ENCODE measurements at places on chromosomes 1 and 21.

- no peak for DNase-seq
These were observed 75.0 kb upstream of the BCAR3 start for GRCh38 chr1:93756657-93757056.

DNA sequence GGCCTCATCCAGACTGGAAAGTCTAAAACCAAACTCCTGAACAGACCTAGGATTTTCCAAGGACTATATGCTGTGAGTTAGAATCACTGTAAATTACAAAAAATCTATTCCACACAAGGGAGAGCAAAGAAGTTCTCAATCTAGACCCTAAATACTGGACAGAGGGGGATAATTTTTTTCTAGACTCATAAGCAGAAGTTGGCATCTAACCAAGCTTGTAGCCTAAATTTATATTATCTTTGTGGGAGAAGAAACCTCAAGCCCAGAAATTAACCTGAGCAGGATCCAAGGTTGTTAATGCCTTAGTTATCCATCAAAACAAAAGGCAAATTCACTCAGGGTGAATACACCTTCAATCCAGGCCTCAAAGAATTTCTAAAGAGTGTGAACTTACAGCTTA, 290.2 kb downstream of the SMYD3 start:
- DNase-seq, result no peak

GRCh38 chr1:229759037-229759435, 133.0 kb downstream of the URB2 start:
- DNase-seq, result no peak

DNA sequence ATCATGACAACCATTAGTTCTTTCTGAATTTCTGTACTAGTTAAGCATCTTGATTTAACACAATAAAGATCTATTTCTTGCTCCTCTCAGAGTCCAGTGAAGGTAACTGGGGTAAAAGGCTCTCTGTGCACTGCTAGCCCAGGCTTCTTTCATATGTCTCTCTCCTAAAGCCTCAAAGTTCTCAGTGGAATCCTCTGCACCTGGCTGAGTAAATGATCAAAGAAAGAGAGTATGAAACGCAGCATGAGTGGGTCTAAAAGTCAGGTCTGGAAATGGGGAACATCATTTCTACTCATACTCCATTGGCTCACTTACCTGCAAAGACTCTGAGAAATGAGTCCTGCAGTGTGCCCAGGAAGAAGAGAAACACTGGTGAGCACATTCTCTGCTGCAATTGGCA, 418.5 kb downstream of the PTPRC start:
- no peak for DNase-seq

- DNase-seq, result no peak
These were observed 411.0 kb downstream of the LMO4 start for GRCh38 chr1:87739704-87740103.

- DNase-seq, result no peak
These were observed 13.5 kb downstream of the SUSD4 start for GRCh38 chr1:223350361-223350908.

- DNase-seq, result peak; percentile 64
These were observed 125.4 kb downstream of the FOXD2 start for GRCh38 chr1:47563201-47563600.

DNA sequence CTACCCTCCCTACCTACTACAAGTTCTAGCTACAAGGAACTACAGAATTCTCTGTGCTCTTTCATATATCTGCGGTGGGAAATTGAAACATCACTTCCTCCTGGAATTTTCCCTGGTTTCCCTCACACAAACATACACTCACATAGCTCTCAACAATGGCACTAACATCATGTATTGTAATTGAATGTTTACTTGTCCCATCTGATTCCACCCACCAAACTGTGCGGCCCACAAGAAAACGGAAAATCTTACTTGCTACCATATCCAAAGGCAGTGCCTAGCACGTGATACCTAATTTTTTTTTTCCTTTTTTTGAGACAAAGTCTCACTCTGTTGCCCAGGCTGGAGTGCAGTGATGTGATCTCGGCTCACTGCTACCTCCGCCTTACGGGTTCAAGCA, 33.9 kb downstream of the NDC1 start:
- no peak for DNase-seq

- DNase-seq, result no peak
These were observed 2.0 kb upstream of the NCMAP start for GRCh38 chr1:24553931-24554330.

GRCh38 chr1:205791568-205792180, 16.4 kb upstream of the RAB29 start:
- peak; percentile 73 for DNase-seq

- no peak for DNase-seq
These were observed 20.9 kb upstream of the RNF223 start for GRCh38 chr1:1094981-1095380.

GRCh38 chr1:150780510-150780909, 14.9 kb upstream of the CTSS start:
- peak; percentile 68 for DNase-seq

GRCh38 chr1:46812996-46813857, 14.4 kb downstream of the CYP4B1 start:
- no peak for DNase-seq

DNA sequence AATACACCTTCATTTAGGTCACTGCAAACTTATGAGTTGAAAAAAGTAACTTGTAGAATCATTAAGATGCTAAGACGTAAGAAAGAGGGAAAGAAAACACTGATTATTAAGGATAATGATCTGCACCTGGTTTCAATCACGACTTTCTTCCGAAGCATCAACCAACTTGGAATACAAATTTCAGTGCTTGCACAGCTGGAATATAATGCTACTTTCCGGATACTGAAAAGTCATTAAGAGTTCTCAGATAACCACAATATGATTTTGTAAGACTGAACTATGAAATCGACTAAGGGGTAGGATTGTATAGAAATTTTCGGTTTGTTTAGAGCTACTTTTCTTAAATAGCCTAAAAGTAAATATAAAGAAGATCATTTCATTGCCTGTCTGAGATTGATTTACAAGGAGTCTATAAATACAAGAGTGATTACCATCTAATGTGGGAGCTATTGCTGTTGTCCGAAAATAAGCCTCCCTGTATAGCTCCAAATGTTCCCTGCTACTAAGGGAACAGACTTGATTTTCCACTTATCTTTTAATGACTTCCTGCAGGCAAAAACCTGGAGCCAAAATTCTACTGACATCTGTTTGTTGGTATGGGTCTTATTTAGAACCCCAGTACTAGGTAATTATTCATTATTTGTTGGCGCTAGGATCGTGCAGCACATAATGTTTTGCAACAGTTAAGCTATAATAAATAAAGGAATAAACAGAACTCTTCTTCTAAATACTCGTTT, 673.3 kb downstream of the KCNT2 start:
- DNase-seq, result no peak

DNA sequence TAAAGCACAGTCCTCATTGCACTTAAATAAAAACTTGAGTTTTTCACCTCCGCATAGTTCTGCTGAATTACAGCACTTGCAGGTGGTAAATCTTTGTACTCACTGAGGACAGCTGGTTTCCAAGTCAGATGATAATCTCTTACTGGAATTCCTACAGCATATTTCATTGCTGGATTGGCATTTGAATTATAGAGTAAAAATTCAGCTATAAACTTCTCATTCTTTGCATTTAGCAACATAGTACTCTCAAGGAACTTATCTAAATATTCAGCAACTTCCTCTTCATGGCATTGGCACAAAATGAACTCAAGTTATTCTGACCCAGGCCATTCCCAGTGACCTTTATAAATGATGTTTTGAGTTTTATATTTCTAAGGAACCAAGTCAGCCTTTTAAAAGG, 23.4 kb downstream of the GORAB start:
- DNase-seq, result no peak

- DNase-seq, result no peak
These were observed 1079.8 kb downstream of the ADGRL2 start for GRCh38 chr1:82880506-82880905.

DNA sequence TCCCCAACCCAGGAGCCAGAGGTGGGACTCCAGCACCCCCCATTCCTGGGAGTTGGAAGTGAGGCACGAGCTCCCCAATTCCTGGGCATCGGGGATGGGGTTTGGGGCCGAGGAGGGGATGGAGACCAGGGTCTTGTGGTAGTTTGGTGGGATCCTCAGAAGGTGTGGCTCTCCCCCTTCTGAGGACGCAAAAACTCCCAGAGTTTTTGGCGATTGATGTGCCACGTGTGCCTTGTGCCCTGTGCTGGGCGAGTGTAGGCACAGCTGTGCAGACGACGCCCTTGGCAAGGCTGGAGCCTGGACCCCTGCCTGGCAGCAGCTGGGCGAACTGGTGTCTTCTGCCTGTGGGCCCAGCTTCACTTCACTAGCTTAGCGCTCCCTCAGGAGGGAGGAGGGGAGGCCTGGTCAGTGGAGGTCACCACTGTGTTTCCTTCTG, 2.6 kb downstream of the GUK1 start:
- no peak for DNase-seq

GRCh38 chr1:161994175-161994668, 29.4 kb downstream of the OLFML2B start:
- no peak for DNase-seq

DNA sequence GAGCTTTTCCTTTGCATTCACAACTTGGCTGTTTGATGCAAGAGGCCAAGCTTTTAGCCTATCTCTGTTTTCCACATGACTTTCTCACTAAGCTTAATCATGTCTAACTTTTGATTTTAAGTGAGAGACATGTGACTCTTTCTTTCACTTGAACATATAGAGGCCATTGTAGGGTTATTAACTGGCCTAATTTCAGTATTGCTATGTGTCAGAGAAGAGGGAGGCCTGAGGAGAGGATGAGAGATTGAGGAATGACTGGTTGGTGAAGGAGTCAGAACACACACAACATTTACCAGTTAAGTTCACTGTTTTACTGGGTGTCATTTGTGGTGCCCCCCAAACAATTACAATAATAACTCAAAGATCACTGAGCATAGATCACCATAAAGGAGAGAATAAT, 193.5 kb downstream of the CYYR1 start:
- DNase-seq, result no peak

GRCh38 chr1:188372821-188373220, 1544.1 kb downstream of the PLA2G4A start:
- DNase-seq, result peak; percentile 11
